ENCODE measurements at places on chromosomes 12 and 14.

DNA sequence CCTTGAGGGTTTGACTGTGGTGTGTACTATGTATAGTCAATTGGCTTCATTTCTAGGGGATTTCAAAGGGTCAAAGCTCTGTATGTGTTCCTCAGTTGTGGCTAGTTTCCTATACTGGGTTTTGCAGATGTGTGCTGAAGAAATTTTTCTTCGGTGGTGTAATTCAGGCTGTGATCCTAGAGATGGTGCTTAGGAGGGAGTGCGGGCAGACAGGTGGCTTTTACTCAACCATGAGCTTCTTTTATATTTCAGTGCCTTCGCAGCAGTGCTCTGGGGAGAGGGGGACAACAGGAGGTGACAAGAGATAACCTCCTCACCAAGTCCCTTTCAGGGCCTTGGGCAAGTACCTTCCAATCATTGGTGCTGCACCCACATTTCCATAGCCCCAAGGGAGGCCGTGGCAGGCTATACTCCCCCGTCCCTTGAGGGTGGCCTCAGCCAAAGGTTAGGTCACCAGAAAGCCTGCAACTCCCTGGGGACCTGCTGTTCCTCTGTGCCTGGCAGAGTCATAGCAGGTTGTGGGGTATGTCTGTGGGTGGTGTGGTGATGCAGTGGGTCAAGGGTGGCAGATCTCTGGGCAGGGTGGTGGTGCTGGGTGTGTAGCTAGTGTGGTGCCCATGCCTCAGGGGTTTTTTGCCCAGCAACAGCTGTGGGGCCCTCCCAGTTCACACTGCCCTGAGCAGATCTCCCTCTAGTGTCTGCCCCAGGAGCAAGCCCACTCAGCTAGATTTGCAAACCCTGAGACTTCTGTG, 37.0 kb upstream of the TMX1 start:
- no peak for DNase-seq

GRCh38 chr14:54908190-54908589, 5.6 kb upstream of the GCH1 start:
- no peak for DNase-seq

DNA sequence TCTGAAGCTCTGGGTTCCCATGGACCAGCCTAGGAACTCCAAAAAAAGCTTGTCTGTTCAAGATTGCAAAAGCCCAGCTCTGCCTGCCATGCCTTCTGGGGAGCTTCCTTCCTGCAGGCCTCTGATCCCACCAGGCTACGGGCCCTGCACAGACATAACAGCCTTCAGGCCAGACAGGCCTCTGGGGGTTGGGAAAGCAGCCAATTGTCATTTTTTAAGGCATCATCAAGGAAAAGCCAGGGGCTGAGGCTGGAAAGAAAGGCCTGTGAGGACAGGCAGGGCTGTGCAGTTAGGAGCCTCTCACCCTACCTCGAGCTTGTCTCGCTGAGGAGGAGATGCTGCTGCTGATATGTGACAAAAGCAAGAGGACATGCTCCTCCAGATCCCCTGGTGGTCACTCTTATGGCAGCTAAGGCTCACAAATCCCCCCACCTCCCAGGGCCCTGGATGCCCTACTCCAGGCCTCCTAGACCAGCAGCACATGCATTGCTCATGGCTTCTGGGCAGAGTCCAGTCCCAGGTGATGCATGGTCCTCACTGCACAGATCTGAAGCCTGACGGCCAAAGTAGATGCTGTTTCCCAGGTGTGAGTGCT, 2.9 kb downstream of the TMEM229B start:
- DNase-seq, result no peak

- DNase-seq, result peak; percentile 92
Observed at GRCh38 chr12:108000111-108000510, 129.0 kb upstream of the WSCD2 start.

DNA sequence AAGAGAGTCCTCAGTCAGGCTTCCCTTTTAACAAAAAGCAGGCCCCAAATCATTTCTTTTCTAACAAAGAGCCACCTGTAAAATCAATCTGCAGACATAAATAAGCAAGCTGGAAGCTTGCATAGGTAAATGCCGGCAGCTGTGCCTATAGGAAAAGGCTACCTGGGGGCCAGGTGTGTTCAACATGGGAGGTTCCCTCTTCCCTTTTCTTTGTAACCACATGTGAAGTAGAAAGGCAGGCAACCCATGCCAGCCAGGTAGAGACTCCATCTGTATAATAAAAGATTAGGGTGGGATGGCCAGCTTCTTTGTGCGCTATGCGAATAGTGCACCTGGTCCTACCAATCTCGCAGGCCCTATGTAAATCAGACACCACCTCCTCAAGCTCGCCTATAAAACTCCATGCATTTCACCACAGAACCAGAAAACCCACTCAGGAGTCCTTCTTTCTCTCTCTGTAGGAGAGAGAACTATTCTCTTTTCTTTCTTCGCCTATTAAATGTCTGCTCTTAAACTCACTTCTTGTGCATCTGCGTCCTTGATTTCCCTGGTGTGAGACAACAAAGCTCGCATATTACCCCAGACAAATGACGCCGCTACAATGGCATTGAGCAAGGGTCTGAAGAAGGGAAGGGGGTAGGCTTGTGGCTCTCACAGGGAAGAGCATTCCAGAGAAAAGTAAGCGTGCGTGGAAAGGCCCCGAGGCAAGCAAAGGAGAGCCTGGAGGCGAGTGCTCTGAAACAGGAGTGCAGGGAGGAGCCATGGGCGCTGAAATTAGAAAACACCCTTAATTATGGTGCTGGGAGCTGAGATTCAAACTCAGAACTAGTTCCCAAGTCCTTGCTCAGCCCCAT, 67.2 kb downstream of the TTC9 start:
- DNase-seq, result peak; percentile 43

All from NCI-H1105 (cell line).